ENCODE measurements at places on chromosomes 11 and 22.

DNA sequence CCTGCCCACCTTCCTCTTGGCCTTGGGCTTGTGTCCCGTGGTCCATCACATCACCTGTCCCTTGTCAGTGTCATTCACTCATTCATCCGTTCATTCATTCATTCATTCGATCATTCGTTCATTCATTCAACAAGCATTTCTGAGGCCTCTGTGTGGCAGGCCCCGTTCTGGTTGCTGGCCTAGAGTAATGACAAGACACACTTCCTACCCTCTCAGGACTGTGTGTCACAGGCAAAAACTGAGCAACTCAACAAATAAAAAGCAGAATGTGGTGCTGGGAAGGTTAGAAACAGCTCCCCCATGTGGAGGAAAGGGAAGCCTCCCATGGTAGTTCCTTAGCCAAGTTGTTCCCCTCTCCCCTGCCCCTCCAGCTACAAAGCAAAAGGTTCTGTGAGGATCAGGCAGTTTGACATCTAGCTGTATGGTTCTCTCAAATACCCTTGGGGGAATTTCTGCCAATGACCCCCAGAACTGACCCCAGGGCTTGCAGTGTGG, 1.6 kb upstream of the OMP start:
- DNase-seq: no peak

DNA sequence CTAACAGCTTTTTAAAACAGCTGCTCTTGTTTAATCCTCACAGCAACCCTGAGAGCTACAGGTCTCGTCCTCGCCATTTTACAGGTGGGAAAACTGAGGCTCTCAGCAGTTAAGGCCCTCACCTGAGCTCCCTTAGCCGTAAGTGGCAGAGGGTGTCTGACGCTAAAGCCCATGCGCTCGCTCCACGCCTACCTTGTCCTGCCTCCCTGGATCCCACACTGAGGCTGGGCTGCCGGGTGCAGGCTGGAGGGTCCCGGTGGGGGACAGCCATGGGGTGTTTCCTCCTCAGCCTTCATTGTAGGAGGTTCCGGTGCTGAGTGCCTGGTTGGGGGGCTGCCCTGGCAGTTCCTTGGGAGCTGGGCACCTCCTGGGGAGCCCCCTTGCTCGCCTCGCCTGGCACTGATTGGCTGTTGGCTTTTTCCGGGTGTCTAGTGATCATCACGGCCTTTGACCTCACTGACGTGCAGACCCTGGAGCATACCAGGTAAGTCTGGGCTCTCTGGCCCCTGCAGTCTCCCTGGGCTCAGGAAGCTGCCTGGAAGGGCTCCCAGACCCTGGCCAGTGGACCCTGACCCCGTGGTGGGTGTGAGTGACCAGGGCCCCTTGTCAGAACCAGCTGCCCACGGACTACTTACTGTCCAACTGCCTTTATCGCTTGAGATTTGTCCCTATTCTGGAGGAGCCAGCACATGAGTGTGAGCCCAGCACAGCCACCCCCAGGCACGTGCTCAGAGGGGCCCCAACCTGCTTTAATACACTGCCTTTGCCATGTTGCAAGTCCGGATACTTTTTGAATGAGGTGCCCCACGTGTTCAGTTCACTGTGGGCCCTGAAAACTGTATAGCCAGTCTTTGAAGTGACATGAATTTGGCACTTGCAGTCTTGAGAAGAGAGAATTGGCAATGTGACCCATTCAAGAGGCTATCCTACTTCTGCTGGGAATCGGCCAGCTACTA, 12.6 kb downstream of the RAB36 start:
- DNase-seq: no peak

- no peak for DNase-seq
Observed at GRCh38 chr11:132111316-132111715, 740.9 kb downstream of the NTM start.

DNA sequence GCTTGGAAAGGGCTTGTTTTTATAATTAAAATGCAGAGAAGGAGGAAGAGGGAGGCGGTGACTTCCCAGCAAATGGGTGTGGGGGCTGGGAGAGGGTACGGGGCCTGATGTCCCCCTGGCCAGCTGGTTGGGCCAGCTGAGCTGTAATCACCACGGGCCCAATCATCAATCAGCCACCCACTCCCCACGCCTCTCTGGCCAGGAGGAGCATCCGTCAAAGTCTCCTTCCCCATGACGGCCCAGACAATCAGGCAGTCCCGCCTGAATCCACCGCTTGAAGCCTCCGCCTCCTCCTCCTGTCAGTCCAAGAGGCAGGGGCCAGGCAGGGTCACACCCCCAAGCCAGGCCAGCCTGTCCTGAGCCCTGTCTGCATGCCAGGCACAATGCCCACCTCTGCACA, 13.3 kb upstream of the CABP7 start:
- DNase-seq: no peak

DNA sequence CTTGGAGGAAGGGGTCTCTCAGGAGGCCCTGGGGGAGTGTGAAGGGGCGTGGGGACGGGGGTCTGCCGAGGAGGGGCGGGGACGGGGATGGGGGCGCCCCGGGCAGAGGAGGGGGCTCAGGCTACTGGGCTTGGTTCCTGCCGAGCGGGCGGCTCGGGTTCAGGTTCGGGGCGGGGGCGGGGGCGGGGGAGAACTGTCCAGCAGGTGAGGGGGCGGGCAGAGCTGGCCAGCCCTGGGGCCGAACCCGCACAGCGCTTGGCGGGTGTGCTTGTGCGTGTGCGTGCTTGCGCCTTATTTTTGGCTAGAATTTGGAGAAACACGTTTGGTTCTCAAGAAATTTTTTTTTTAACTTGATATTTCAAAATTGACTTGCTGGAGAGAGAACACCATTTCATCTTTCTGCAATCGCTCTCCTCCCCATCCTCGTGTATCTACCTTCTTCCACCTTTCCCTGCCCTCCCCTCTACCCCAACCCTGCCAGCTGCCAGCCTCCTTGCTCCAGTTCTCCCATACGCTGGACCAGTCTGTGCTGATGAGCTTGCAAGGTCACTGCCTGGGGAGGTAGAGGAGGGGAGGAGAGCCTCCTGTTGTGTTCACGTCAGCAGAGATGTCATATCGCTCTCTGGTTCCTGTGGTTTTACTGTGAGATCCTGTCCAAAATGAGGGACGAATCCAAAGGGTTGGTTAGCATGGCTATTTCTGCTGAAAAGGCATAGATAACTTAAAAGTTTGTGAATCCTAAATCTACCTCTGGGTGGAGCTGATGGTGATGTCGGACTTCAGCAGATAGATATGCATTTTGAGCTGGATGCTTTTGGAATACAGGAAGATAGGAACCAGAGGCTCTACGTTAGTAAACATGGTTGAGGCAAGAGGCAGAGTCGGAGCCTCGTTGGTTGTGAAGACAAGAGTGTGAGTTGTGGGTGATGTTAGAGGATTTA, 668 bp downstream of the MADD start:
- DNase-seq: no peak

DNA sequence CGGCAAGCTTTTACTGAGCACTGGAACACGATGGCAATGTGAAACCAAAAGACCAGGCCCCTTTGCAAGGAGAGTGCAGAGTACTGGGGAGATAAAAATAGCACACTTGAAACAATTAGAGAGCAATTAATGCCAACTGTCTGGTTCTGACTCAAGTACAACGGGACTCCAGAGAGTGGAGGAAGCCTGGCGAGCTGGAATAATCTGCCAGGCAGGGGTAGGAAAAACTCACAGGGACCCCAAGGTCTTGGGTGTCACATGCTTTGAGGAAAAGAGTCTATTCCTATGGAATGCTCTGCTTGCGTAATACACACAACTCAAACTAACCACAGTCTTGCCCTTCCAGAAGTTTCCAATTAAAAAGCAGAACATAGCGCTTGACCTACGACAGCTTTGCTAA, 113.0 kb upstream of the CLMP start:
- DNase-seq: no peak

GRCh38 chr11:46127150-46127638, 5.9 kb upstream of the PHF21A start:
- no peak for DNase-seq

DNA sequence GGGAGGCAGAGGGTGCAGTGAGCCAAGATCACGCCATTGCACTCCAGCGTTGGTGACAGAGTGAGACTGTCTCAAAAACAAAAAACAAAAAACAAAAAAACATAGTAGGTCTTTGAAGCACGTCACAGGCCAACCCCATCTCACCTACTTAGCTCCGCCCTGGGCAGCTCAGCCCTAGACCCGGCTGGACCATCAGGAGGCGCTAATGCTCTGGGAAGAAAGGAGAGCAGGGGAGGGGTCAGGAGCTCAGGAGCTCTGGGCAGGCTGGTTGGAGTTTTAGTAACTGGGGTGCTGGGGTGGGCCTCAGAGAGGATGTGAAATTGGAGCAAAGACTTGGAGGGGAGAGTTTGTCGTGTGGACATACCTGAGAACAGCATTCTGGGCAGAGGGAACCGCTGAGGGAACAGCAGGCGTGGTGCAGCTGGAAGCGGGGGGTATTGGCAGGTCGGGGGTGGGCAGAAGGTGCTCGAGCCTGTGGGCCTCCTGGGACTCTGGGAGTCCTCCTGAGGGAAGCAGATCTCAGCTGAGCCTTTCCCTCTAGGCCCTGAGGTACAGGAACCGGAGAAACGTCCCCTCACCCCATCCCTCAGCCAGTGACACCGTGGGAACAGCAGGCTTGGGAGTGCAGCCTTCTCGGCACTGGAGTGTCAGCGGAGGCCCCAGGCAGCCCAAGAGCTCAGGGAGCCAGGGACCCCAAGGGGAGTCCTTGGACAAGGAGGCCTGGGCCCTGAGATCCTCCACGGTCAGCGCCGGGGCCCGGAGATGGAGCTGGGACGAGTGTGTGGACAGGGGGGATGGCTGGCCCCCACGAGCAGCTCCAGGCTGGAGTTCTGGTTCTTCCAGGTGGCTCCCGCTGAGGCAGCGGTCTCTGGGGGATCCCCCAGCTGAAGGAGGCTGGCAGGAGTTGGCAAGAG, 2.2 kb upstream of the RPS6KA4 start:
- no peak for DNase-seq

DNA sequence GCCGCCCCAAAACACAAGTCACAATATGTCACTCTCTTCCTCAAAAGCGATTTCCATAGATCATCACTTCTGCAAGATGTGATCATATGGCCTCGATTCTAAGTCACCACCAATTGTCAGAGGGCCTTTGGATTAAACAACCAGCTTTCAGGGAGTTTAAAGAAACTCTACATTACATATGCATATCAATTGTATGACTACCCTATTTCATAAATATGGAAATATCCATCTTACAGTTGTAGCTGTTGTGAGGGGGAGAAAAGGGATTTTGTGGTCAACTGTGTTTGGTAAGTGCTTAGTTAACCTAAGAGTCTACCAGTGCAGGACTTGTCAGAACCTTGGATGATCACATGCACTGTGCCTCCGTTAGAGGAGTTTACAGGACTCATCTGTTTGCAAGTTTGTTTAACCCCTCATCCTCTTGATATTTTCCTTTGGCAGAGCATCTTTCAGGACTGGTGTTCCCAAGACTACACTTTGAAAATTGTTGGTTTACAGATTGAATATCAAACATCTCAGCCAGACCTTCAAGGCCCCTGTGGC, 99.9 kb downstream of the CHST1 start:
- DNase-seq: no peak

DNA sequence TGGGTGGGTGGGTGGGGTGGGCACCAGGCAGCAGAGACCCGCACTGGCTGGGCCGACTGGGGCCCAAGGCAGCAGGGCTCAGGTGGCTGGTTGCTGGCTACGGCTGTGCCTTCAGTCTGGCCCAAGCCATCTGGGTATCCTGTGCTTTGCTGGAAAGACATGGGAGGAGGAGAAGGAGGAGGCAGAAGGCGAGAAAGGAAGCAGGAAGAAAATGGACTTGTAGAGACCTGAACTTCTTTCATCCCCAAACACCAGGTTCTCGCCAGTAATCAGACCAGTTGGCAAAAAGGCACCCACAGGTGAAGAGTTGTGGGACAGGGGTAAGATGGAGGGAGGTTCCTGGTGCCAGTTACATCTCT, 78.8 kb downstream of the IGLL1 start:
- DNase-seq: peak; percentile 39

All from posterior cingulate gyrus (tissue), 11 donors.